ENCODE measurements at places on chromosomes 7 and 10.

DNA sequence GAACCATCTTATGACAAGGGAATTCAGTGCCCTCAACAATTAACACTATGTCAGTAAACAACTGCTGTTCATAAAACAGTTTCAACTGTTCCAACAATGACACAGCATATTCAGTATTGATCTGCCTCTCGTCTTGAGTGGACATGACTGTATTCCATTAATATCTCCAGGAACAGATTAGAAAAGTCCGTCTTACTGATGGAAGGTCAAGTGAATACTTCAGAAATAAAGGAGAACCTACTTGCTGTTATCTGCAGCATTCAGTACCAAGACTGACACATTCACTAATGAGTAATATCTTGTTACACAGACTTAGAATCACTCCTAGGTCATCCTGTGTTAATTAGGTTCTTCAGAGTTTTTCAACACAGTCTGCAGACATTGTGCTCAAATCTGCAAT, 12.1 kb downstream of the KBTBD2 start:
- DNase-seq = no peak

- peak; percentile 52 for DNase-seq
Measured at GRCh38 chr7:108497082-108497725, 28.7 kb downstream of the PNPLA8 start.

DNA sequence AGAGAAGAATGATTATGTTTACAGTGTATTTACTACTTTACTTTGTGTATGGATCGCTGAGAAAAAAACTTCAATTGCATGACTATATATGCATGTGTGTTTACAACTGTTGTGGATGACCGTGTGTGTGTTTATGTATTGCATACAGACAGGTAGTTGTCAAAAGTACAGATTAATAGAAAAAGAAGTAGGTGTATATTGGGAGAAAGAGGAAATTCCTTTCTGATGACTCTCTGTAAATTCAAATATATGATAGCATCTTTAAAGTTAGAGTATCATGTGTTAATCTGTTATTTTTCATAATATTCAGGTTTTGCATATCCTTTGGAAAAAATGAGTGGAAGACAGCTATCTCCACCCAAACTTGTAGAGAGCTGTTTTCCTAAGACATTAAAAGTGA, 160.4 kb upstream of the AGR3 start:
- DNase-seq = no peak

DNA sequence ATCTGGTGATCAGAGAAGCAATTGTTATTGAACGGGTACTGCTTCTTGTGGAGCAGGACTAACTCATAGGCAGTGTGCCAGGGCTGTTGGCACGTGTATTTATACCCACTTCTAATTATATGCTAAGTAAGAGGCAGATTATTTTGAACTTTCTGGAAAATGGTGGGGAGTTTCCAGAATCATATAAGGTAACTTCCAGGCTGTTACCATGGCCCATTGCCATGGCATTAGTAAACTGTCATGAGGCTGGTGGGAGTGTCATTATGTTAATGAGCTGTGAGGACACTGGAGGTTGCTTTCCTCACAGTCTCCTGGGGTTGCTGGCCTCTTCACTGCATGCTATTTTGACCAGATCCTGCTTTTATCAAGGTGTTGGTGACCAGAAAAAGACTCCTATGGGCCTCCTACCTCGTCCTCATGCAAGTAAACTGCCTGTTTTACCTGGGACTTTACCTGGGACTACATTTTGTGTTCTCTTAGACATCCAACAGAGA, 122.6 kb downstream of the KCND2 start:
- DNase-seq = peak; percentile 15

- no peak for DNase-seq
Measured at GRCh38 chr10:84525120-84525806, 196.9 kb downstream of the CCSER2 start.

DNA sequence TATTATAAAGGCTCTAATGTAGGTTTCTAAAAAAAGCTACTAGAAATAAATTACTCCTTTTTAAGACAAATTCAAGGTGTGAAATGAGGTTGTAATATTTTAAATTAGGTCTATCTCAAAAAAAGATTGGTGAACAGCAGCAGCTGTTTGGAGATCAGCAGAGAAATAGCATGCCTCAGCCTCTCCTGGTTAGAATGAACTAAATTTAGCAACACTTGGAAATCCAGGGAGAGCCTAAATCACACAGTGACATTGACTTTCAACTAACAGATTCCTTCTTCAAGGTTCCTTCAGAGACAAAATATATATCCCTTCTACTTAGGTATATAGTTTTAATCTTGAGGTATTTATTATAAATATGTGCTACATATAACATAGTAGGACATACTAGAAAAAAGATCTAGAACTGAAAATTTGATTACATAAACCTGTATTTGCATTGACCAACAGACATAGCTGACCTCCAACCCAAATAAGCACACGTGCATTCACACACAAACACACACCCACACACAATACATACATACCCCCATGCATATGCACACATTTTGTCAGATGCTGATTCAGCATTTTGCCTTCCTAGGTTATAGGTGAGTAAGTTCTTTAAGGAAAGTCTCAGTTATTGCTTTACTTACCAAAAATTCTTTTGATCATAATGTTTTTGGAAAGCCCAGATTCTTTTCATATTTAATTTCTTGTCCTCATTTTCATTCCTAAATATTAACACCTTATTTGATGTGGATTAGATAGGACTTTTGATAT, 47.3 kb downstream of the DGKB start:
- no peak for DNase-seq

- peak; percentile 6 for DNase-seq
Measured at GRCh38 chr7:45978731-45979211, 57.7 kb upstream of the IGFBP3 start.

DNA sequence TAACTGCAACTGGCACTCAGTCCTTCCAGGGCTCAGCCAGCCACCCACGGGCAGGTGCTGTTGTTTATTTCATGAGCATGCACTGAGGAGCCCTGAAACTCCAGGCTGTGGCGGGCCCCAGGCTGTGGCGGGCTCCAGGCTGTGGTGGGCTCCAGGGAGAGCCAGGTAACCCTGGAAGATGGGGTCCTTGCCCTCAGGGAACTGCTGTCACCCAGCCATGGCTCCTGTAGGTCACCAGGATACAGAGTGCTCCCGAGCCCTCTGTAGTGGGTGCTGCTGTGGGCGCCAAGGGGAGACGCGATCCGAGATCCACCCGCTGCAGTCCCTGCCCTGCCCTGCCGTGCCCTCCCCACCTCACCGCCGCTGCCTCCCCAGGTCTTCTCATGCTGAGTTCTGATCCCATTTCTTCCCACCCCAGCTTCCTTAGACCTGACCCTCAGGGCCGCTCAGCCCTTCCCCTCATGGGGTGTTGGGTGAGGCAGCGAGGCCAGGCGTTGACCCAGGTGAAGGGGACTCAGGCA, 29.6 kb downstream of the LRRC27 start:
- no peak for DNase-seq

DNA sequence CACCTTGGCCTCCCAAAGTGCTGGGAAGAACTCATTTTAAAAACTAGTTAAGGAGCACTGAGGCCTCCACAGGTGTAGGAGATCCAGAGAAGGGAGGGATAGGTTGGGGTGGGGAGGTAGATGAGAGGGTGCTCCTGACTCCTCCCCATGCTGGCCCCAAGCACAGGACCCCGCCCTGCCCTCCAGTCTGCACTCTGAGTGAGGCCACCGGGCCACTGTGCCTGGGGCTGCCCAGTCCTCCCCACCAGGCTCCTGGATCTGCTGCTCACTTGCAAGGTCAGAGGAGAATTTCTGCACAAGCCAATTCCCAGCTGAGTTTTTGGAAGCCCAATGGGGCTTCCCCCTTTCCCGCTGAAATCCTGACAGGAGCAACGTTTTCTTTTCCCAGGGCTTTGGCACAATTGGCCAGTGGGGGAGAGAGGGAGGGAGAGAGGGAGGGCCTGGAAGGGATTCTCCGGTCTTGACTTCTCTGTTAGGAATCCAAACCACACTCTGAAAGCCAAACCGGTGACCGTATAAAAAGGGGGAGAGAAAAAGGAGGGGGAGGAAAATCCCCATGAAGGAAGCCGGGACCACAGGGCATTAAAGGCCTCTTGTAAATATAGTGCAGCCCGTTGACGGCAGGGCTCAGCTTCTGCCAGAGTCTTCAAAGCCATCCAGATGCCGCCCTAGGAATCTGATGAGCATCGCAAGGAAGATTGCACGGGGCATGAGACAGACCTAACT, 116.2 kb downstream of the SH3PXD2A start:
- no peak for DNase-seq

DNA sequence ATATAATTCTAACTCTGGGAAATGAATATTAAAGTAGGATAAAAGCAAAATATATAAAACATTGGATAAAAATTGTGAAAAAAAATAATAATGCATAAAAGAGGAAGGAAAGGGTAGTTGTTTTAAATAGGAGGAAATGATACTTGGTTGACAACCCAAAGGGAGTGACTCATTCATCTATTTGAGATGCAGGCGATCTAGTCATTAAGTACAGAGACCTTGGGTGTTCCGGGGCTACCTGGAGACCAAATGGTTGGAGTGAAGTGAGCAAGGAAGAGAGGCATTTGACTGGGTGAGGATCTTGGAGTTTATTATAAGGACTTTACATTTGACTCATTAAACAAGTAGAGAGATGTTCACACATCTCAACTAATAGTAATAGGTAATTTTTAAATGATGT, 111.0 kb downstream of the LRRTM3 start:
- no peak for DNase-seq

DNA sequence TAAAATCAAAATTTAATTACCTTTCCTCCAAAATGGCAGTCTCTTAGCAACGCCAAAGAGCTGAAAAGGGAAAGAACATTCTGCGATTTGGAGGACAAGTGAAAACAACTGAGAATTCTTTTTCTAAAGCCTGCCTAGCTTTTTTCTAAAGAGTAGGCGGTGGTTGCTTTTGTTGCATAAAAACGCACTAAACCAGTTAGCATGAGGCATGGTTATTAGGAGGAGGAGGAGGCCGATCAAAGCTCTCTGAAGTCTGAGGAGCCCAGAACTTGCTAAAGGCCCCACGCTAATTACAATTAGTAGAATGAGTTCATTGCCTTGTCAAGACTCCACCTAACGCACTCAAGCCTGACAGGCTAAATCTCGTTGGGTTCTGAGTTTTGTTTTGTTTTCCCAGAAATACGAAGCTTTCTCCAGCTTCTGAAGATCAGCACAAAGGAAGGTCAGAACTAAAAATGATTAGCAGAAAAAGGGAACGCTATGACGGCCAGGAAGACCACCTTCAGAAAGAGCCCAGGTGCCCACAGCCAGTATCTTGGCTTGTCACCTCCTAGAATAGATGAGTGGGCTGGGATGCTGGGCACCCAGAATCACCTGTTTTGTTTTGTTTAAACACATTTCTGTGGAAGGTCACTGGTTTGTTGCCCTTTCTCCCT, 72.0 kb downstream of the FGFR2 start:
- DNase-seq = no peak

GRCh38 chr7:52917982-52918578, 117.4 kb upstream of the POM121L12 start:
- DNase-seq = no peak

DNA sequence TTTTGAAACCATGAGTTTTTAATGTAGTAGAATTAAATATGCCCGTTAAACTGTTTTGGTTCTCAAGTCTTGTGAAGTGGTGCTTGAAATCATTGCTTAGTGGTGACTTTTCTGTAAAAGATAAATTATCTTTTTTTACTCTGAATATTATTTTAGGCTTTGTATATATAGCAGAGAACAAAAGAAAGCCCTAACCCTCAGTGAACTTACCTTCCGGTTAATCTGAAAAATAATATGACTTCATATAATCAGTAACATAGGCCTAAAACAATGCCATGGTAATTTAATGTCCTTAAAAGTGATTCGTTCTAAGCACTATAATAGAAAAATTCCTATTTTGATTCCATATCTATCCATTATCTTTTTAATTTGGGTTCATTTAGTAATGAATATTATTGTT, 21.8 kb downstream of the AKAP9 start:
- no peak for DNase-seq

- DNase-seq = peak; percentile 59
Measured at GRCh38 chr10:5895804-5896203, 5.8 kb downstream of the FBH1 start.

GRCh38 chr7:55056577-55057480, 38.0 kb downstream of the EGFR start:
- no peak for DNase-seq

Data from GM10248 (cell line).